Inflammatory macrophage treated with lipopolysaccharide for 4 hours (primary cell): ENCODE measurements at places on chromosomes 3 and 15.

GRCh38 chr3:38689346-38689745, 39.9 kb upstream of the SCN5A start:
- no peak for DNase-seq

- DNase-seq, result no peak
These were observed 54.3 kb downstream of the LMCD1 start for GRCh38 chr3:8555725-8556472.

DNA sequence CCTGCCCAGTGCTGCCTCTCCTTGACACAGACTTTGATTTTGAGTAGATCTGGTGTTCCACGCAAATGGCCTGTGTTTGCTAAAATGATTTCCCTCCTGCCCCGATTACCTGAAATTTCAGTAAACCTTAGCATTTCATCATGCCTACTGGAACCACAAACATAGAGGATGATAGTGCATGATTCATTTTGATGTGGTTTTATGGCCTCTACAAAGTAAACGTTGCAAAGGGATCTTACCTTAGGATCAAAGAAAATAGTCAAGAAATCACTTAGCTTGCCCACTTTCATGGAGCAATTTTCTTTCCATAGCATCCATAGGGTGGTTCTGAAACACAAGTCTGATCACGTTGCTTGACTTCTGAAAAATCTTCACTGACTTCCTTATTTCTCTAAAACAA, 524.6 kb upstream of the ATP11B start:
- DNase-seq, result no peak

DNA sequence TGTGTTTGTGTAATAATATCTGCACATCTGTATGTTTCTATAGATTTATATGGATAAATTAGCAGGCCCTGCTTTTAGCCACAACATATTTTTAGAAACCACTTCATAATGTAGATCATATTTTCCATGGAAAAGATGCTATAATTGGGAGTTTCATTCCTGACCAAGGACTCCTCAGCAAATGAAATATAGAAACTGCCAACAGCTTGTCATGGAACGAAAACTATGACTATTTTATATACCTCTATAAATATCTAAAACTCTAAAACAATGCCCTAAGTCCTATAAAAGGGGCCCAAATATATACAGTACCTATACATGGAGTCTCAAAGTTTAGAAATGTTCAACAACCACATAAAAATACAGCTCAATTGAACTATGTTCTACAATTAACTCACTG, 27.9 kb downstream of the EID1 start:
- DNase-seq, result no peak

- DNase-seq, result no peak
These were observed 89.6 kb downstream of the FILIP1L start for GRCh38 chr3:100024520-100025303.

- no peak for DNase-seq
These were observed 55.6 kb downstream of the NEK11 start for GRCh38 chr3:131082246-131082645.

- DNase-seq, result no peak
These were observed 103.3 kb upstream of the PRR23E start for GRCh38 chr3:127089486-127090145.

GRCh38 chr15:69703532-69704187, 251.0 kb downstream of the RPLP1 start:
- DNase-seq, result no peak

DNA sequence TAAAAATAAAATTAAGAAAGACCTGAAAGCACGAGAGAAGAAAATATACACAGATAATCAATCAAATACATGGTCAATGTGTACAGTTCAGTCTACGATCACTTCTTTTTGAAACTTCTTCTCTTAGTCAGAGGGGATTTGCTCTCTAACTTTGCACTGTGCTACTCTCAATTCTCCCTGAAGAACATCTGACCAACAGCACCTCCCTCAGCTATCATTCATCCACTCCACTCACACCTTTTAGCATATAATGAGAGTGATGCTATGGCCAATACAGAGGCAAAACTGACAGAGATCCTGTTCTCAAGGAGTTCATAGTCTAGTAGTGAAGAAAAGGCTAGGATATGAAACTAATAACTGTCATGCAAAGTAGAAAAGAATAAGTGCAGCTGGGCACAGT, 45.9 kb downstream of the P3H2 start:
- no peak for DNase-seq

- no peak for DNase-seq
These were observed 242.9 kb downstream of the SLC9A9 start for GRCh38 chr3:143605233-143605950.

GRCh38 chr3:165390166-165390565, 194.0 kb upstream of the SLITRK3 start:
- no peak for DNase-seq

DNA sequence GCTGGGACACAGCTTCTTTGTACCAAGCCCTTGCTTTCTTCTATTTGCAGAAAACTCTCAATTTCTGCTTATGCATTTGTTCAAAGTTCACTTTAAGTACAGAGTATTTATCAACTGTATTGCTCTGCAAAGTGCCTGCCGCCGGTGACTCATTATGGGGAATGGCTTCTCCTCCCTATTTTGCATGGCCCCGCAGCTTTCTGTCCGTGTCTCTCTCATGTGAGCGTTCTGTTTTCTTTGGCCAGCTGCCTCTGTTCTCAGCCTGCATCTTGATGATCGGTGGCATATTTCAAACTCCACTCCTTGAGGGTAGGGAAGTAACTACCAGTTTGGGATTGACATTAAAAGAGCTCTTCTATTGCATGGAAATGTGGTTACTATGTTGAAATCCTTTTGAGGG, 28.6 kb upstream of the ST8SIA2 start:
- DNase-seq, result no peak

- DNase-seq, result no peak
These were observed 833.1 kb downstream of the NAALADL2 start for GRCh38 chr3:175692256-175692655.

DNA sequence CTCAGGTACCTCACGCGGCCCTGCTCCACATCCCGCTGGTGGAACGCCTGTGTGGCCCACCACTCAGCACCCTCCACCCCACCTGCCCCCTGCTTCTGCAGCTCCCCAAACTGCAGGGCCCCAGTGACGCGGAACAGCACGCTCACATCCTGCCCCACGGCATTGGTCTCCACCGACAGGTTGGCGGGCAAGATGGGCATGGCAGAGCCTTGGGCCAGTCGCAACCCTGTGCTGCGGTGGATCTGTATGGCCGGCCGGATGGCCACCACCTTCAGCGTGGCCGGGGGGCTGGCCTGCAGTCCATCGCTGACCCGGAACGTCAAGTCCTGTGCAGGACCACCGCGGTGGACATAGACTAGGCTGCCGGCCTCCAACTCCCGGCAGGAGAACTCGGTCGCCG, 23.8 kb downstream of the CSPG4 start:
- no peak for DNase-seq

GRCh38 chr3:53518495-53518981, 24.1 kb downstream of the CACNA1D start:
- peak; percentile 66 for DNase-seq

- DNase-seq, result no peak
These were observed 251.2 kb upstream of the RORA start for GRCh38 chr15:61480295-61480694.

DNA sequence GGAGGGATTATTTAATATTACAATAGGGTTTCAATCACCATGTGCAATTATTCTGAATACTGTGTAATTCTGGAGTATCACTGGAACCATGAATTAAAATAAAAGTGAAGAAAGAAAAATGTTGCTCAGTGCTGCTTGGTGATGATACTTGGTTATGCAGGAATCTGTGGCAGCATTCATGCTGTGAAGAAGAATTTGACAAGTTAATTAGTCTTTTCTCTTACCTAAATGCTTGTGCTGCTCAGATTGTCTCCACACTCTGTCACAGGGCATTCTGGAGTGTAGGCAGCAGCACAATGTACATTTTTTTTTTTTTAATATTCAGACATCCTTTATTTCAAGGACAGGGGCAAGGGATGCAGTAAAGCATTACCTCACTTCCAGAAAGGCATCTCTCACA, 749.3 kb upstream of the CADM2 start:
- DNase-seq, result no peak

DNA sequence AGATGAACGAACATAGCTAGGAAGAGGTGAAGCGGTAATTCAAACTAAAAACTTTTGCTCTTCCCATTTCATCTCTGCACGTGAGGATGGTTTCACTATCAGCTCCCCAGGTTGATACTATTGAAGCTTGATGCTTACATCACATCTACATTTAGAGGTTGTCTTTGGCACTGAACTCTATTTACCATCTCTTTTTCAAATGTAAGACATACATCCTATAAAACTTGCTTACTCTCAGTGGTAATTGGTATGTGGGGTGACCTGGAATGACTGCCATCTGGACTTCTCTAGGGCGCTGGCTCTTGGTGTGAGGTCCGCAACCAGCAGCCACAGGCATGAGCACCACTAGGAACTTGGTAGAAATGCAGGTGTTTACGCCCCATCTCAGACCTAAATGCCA, 118.1 kb downstream of the AKAP13 start:
- DNase-seq, result no peak

DNA sequence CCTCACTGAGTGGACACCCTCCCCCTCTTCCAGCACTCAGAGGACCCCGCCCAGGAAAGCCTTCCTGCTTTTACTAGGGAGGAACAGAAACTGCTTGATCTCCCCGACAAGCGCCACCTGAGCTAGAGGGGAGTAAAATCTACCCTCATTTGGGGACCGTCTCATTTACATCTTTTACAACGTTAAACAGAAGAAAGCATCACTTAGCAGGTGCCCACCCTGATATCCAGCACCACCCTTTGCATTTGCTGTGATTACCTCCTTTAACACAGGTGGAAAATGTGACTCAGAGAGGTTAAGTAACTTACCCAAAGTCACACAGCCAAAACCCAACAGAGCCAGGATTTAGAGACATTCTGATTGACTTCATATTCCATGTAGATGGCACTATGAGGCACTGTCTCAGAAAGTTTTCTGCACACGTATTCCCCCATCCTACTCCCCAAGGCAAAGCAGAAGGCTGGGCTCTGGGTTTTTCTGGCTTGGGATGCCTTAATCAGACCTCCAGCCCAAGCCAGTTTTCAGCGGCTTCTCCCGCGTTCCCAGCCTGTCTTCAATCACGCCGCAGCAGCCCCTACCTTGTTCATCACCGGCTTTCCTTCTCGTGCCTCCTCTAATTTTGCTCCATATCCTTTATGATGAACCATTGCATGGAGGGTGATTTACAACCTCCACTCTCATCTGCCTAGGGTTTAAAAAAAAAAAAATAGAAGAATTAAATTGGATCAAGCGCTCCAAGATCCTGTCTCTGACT, 314.6 kb upstream of the PROK2 start:
- no peak for DNase-seq

- DNase-seq, result no peak
These were observed 408.0 kb downstream of the NAALADL2 start for GRCh38 chr3:175267121-175267531.

DNA sequence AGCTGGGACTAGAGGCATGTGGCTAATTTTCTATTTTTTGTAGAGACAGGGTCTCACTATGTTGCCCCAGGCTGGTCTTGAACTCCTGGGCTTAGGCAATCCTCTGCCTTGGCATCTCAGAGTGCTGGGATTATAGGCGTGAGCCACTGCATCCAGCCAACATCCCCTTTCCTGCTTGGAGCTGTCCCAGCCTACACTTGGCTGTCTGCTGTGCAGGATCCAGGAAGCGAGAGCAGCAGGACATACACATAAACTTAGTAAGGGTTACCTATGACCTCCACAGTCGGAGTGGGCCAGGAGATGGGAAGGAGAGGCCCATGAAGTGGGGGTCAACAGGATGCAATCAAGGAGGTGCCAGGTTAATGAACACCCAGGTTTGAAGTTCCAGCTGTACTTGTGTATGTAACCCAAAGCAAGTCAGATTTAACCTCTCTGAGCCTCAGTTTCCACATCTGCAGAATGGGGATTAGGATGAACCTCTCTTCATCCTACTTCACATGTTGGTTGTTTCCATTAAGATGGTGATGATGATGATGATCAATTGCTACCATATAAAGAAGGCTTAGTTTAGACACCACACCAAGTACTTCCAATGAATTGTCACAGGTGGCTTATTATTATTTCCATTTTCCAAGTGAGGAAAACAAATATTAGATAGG, 69.5 kb upstream of the OXTR start:
- no peak for DNase-seq

DNA sequence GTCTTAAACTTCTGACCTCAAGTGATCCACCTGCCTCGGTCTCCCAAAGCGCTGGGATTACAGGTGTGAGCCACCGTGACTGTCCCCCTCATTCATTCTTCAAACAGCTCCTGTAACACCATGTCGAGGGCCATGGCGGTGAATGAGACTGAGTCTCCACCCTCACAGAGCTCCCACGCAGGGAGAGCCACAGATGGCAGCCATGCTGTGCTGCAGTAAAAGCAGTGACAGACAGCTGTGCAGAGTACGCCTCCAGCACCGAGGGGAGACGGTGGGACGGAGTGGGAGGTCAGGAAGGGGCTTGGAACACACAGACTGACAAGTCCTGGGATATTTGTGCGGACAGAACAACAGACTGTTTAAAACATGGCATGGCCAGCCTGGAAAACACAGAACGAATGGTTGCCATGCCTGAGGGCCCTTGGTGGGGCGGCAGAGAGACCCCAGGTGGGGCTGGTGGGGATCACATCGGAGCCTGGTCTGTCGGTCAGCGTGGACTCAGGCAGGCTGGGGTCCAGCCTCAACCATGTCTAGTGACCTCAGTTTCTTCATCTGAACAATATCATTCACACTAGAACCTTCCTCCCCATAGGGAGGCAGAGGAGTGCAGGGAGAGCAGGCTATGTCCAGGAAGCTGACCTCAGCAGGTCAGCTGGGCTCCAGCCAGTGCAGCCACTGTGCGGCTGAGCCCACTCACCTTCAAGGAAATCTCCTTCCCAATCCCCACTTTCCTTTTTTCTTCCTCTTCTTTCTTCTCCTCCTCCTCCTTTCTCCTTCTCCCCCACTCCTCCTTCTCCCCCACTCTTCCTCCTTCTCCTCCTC, 20.6 kb upstream of the LCTL start:
- no peak for DNase-seq

DNA sequence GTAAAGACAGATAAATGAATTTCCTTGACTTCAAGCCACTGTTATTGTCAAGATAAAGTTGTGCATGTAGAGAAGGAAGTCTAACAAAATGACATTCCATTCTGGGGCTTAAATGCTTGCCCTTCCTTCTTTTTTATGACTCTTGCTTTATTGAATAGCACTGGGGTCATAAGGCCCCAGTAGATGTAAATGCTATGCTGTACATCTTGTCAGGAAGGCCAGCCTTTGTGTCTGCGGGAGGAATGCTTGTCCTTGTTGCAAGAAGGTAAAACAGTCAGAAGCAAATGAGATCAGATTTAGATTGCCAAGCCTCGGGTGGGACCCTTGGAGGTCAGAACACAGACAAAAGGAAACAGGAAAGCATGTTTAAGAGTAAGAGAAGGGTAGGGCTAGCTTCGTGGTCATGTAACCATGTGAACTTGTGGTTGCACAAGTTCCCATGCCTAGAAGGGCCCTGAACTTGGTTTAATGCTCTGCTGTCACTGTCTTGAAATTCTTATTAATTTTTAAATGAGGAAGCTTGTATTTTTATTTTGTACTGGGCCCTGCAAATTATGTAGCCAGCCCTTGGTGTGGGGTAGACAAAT, 81.5 kb downstream of the PPM1L start:
- DNase-seq, result peak; percentile 43

DNA sequence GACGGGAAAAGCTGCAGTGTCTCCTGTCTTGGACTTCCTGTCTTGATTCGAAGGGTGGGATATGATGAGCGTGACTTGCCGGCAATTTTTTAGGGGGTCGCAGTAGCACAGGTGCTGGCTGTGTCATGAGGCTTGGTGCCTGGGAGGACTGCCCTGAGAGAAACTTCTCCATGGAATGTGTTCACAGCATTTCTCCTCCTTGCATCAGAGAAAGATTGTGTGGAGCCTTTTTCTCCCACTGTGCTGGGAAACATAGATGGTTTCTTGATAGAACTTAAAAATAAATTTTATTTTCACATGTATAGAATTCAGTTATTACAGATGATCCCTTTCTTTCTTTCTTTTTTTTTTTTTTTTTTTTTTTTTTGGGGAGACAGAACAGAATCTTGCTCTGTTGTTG, 121.4 kb downstream of the KLHL25 start:
- no peak for DNase-seq
